SK-N-DZ (cell line): ENCODE measurements at places on chromosomes 3 and 15.

DNA sequence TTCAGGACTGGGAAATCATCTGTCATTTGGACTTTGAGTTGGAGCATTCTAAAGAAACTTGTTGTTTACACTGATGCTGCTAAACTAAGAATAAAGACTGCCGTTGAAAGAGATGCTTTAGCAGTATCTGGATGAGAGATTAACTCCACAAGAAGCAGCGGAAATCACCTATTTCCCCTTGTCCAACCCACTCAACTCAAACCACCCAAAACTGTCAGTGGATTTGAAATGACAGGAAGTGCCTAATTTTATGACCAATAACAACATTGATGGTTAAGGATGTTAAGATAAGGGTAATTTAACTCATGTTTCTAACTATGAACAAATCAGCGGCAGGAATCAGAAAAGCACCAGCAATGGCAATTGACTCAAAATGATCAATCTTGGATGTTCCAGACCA is 110.8 kb upstream of the NR2F2 start:
- no peak for DNase-seq

DNA sequence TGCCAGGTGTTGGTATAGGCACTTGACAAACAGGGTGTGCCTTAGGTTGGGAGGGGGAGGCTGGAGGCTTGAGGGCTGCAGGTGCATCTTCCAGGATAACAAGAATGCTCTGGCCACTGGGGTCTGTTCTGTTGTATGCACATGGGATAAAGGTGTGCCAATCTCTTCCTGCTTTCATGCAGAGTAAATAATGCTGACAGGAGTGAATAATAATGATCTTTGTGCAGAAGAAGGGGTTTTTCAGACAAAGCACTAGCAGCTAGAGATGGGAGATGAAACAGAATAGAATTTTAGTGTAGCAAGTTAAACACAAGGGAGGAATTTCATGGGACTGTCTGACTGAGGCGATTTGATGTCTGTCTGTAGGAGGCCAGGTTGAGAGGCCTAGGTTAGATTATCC is 1.9 kb upstream of the ROPN1 start:
- DNase-seq = no peak

- peak; percentile 16 for DNase-seq
These were observed 15.1 kb upstream of the GPR171 start for GRCh38 chr3:151218136-151218535.

DNA sequence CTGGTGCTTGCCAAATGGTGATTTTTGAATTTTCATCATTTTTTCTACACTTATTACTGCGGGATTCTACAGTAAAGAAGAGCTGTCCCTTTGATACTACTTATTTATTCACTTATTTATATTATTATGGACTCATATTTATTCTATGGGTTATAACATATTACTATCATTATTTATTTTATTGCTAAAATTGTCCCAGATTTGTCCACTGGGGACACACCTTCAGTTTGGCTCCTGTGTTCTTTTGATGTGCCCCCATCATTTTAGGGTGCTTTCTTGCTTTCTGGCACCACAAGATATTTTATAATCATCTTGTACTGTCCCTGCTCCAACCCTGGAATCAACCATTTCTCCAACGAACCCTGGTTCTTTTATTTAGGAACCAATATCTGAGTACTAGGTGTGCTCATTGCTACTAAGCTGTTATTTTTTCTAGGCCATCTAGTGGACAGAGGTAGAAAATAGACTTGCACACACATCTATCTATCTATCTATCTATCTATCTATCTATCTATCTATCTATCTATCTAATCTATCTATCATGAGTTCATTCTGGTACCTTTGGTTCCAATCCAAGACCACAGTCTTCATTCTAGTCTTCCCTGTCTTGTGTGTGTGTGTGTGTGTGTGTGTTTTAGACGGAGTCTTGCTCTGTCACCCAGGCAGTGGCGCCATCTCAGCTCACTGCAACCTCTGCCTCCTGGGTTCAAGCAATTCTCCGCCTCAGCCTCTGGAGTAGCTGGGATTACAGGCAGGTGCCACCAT is 16.0 kb downstream of the SLC22A14 start:
- no peak for DNase-seq

DNA sequence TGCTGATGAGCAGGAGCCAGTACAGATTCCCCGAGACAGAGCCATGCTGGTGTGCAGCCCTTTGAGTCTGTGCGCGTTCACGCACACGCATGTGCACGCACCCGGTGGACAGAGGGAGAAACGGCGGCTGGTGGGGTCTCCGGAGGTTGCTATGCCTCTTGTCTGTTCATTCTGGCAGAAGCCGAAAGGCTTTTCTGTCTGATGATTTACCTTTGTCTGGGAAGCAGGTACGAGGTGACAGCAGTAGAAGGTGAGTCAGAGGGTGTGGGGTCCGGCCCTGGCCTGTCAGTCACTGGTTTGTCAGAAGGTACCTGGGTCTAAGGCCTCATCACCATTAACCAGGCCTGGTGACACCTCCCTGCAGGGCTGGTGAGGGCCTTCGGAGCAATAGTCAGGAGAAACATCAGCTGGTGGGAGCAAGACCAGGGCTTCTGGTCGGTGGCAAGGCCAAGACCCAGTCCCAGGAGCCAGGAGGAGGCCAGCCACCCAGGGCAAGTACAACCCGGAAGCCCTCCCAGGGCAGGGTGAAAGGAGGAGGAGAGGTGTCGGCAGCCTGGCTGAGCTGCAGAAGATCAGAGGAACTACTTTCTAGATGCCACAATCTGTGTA is 7.5 kb downstream of the PCSK6 start:
- no peak for DNase-seq

DNA sequence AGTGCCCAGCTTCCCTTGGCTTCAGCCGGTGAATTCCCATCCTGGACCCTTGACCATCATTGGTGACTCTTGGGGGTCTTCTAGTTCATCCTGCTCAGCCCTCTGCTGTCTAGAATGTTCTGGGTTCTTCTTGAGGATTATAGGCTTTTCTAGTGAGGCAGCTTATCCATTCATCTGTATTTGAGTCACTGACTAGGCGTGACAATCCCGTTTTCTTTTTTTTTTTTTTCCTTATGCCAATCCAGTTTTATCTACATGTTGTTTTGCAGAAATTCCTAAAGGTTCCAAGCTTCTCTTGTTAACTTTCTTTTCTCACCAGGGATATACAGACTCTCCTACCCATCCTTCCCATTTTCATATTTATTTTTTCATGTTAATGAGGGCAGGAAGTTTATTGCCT is 6.6 kb upstream of the TRAK1 start:
- no peak for DNase-seq

- DNase-seq = peak; percentile 78
These were observed at the start of gene PLXNA1 for GRCh38 chr3:126982471-126983175. Gene PLXNA1, plus strand, starts transcription at chr3:126983115. Its CDS starts 5,479 bp downstream, at chr3:126988594.

DNA sequence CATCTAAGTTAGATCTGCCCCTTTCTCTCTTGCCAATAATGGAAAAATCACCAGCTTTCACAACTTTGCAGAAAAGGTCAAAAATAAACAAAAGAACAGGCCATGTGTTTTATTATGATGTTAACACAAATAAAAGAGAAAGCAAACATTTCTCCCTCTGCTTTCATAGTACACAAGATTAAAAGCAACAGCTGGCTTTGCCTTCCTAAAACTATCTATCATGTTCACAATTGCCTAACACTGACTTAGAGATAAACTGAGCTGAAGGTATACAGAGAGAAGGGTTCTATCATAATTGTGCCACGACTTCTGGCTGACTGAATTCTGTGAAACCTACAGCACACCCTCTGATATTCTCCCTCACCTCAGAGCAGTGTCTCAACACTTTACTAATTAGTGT is 29.4 kb downstream of the AADAC start:
- DNase-seq = no peak

GRCh38 chr15:92595506-92596381 is 59.8 kb downstream of the FAM174B start:
- DNase-seq = no peak

DNA sequence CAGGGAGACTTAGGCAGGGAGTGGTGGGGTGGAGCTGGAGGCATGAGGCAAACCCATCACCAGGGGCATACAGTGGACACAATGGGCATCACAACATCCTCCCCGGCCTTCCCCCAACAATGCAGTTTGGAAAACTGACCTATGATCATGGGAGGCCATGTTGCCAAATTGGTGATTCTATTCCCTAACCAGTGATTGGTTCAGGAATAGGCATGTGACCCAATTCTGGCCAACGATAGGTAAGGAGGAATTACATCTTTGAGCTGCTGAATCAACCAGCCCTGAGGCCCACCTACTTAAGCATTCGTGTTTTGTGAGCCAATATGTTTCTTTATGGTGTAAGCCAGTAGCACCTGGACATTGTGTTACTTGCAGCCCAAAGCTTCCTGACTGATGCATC is 40.0 kb downstream of the LINGO1 start:
- no peak for DNase-seq

DNA sequence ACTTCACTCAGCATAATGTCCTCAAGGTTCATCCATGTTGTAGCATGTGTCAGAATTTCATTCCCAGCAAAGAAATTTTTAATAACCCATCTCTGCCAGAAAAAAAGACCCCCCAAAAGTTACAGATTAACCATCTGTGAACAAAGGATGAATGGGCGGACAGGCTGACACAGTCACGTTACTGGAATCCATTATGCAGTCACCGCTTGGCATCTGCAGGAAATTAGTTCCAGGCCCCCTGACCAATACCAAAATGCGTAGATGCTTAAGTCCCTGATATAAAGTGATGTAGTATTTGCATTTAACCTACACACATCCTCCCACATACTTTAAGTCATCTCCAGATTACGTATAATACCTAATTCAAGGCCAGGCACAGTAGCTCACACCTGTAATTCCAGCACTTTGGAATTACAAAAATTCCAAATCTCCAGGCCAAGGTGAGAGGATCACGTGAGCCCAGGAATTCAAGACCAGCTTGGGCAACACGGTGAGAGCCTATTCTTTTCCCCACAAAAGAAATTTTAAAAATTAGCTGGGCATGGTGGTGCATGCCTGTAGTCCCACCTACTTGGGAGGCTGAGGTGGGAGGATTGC is 1.5 kb upstream of the SLC12A8 start:
- no peak for DNase-seq

GRCh38 chr3:24273491-24273890 is 221.2 kb downstream of the THRB start:
- DNase-seq = no peak

DNA sequence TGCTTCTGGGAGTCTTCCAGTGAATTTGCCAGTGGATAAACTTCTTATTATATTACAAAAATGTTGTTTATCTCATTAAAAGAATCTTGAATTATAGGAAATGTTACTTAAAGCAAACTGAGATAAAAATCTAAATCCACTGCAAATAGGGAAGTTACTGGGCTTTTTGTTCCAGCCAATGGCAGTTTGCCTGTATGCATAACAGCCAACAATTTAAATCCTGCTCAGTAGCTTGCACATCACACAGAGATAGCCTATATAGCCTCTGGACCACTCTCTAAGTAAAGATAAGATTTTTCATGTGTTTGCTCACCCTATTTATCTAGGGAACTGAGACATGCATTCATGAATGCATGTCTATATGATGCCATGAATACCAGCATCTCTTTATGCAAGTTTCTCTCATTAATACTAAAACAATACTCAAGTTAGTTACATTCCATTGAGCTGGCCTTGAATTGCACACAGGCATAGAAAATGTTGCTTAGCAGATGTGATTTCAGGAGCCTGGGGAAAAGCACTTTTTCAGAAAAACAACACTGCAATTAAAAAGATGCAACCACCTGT is 92.1 kb upstream of the GPR149 start:
- DNase-seq = no peak

DNA sequence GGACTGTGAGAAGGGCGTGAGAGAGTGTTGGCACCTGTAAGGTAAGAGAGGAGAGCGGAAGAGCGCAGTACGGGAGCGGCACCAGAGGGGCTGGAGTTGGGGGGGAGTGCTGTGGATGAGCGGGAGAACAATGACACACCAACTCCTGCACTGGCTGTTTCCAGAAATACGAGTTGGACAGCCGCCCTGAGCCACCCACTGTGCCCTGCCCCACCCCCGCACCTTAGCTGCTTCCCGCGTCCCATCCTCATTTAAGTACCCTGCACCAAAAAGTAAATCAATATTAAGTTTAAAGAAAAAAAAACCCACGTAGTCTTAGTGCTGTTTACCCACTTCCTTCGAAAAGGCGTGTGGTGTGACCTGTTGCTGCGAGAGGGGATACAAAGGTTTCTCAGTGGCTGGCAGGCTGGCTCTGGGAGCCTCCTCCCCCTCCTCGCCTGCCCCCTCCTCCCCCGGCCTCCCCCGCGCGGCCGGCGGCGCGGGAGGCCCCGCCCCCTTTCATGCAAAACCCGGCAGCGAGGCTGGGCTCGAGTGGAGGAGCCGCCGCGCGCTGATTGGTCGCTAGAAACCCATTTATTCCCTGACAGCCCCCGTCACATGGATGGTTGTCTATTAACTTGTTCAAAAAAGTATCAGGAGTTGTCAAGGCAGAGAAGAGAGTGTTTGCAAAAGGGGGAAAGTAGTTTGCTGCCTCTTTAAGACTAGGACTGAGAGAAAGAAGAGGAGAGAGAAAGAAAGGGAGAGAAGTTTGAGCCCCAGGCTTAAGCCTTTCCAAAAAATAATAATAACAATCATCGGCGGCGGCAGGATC is at the start of gene SOX2:
TSS of gene SOX2 (plus strand) at position 601 of the 811 bp plus-strand sequence. CDS start 436 bp downstream, outside the sequence.
- DNase-seq = peak; percentile 74

GRCh38 chr3:183050706-183051105 is 48.6 kb downstream of the MCCC1 start:
- no peak for DNase-seq
